Stimulated activated naive CD8-positive, alpha-beta T cell treated with anti-CD3 and anti-CD28 coated beads, Interleukin-15, Interleukin-2, amounts not matched to agents 100 U/mL and 50 U/mL, for 24 hours (primary cell): ENCODE measurements at places on chromosomes 16 and 17.
A peak's percentile ranks its signal among the peaks of the same experiment; 100 is the strongest.

GRCh38 chr16:19203374-19203966 lies 35.4 kb downstream of the SYT17 start:
- no peak for DNase-seq

GRCh38 chr17:69098625-69099024 lies 37.9 kb upstream of the ABCA9 start:
- DNase-seq: no peak

DNA sequence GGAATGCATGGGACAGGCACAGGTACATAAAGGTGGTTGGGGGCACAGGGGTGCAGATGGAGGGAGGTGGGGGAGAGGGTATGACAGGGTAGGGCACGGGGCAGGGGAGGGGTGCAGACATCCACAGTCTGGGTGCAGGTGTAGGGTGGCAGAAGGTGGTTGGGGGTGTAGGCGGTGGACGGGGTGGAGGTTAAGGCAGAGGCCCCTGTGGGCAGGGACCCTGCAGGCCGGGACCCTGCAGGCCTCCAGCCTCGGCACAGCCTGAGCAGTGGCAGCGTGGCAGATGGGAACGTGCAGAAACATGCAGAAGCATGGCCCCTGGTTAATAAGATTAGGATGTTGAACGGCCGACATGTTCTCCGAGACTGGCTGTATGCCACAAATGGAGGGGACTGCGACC lies 115.2 kb downstream of the RBFOX3 start:
- DNase-seq: no peak

DNA sequence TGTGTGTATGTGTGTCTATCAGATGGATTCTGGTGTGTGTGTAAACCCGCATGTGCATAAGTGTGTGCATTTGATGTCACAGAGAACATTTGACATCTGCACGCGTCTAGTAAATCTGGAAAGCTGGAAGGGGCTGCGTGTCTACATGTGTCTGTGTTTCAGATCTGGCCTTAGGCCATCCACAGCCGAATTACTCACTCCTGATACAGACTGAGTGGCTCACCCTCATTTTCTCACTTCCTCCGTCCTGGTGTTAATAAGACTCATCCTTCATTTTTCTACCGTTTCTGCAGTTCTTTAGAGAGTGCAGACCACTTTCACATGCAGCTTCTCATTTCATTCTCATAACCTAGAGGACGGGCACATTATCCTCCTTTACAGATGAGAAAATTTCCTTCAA lies 491.6 kb downstream of the CDH13 start:
- no peak for DNase-seq

DNA sequence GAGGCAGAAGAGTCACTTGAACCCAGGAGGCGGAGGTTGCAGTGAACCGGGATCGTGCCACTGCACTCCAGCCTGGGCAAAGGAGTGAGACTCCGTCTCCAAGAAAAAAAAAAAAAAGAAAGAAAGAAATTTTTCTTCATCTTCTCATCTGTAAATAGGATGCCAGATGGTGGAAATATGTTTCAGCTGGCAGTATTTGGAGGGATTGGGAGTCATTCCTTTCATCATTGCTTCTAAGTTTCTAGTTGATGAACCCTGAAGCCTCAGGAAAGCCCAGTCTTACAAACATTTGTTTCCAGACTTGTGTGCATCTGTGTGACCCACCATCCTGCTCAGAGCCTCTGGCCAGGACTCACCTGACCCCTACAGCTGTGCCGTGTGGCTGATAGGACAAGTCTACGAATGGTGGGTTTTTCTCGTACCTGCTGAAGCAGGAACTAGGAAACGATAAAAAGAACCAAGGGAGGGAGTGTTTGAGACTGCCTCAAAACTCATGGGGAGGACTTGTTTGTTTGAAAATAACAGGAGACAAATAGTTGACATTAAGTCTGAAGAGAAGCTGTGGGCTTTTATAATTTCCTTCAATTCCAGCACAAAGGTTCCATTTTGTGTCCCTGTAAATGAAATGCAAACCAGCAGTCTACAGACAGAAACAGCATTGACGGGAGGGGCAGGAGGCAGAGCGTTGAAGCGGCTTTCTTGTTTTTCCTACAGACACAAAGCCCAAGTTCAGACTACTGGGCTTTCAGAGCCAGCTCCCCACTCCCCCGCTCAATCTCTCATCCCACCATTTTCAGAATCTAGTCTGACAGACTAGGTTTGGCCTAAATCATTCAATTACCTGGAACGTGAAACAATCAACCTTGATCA lies 24.9 kb downstream of the CDRT4 start:
- no peak for DNase-seq

DNA sequence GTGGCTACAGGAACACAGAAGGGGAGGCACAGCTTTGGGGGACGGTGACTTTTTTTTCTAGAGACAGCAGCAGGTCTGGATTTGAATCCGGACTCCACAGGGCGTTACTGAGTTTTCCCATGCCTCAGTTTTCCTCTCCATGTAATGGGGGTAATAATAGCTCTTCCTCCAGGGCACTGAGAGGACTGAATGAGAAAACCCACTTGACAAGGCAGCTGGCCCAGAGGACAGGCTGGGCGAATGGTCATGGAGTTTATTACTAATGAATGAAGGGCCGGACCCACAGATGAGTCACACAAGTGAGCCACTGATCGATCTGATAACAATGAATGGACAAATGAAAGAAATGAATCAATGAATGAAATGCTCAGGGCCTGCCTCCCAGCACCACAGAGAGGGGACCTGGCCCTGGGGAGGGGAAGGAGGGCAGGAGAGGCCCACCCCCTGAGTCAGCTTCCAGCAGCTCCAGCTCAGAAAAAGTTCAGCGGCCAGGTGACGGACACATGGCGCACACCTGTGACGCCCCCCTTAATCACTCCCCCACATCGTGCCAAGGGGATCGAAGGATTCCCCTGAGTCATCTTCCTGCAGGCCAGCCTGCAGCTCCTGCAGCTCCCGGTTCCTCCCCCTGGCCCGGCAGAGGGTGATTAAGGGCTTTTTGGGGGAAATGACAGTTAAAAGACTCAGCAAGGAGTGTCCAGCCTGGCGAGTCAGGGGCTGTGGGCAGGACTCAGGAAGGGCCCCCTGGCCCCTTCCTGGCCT lies 54.3 kb downstream of the SOCS1 start:
- peak; percentile 17 for DNase-seq

DNA sequence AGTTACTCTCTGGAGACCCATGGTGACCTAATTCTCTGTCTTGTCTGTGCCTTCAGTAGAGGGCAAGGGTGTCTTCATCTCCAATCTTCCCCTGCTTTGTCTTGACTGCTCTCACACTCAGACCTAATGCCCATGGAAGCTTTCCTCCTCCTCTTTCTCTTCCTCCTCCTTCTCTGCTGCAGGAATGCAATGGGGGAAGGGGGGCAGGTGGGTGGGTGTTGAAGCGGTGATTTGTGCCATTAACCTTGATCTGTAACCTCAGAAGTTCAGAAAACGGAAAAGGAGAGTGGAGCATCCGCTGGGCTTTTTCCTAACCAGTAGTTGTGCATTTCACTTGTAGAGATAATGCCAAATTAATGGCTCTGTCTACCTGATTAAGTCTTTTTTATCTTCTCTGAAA lies 172.3 kb upstream of the CDH11 start:
- DNase-seq: no peak

DNA sequence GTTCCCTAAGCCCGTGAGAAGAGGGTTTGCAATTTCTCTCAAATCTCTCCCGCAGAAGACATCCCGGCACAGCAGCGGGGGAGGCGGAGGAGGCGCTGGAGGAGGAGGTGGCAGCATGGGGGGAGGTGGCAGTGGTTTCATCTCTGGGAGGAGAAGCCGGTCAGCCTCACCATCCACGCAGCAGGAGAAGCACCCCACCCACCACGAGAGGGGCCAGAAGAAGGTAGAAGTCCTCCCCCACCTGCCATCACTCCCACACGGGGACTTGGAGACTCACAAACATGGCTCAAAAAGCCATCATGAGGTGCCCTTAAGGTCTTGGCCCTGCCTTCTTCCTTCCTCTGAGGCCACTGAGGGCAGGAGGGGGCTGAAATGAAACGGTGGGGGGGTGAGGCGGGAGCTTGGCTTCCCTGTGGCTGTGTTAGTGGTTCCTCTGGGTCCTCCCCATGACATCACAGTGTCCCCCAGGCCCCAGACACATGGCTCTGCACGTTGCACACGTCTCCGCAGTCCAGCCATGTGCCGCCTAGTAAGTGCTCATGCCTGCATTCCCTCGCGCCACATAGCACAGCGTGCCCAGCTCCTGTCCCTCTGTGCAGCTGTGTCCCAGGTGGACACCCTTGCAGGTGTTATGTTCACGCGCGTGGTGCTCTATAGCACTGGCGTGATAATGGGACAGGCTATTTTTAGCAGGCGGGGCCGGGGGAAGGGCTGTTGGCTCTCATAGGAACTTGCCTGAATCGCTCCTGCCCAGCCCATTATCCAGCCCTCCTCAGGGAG lies 6.9 kb downstream of the MLLT6 start:
- no peak for DNase-seq

DNA sequence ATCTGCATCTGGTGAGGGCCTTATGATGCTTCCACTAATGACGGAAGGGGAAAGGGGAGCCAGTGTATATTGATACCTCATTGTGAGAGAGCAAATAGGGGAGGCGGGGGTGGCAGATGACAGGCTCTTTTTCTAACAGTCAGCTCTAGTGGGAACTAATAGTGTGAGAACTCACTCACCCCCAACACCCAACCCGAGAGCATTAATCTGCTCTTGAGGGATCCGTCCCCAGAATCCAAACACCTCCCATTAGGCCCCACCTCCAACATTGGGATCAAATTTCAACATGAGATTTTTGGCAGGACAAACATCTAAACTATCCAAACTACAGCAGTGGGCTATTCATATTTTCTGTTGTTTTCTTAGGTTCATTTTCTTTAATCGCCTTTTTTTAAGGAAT lies 54.4 kb downstream of the BPTF start:
- no peak for DNase-seq

GRCh38 chr16:13441675-13442074 lies 478.3 kb upstream of the ERCC4 start:
- DNase-seq: no peak

DNA sequence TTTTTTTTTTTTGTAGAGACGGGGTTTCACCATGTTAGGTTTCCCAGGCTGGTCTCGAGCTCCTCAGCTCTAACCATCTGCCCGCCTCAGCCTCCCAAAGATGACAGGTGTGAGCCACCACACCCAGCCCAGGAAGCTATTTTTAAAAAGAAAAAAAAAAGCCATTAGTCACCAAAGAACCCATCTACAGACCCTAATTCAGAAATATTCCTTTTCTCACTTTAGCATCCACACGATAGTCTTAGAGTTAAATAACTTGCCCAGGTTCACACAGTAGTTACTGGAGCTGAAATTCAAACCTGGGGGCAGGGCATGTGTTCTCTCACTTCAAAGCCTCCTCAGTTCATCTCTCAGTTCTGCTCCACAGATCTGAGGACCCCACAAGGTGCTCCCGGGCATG lies 70.3 kb upstream of the NOL11 start:
- DNase-seq: no peak

DNA sequence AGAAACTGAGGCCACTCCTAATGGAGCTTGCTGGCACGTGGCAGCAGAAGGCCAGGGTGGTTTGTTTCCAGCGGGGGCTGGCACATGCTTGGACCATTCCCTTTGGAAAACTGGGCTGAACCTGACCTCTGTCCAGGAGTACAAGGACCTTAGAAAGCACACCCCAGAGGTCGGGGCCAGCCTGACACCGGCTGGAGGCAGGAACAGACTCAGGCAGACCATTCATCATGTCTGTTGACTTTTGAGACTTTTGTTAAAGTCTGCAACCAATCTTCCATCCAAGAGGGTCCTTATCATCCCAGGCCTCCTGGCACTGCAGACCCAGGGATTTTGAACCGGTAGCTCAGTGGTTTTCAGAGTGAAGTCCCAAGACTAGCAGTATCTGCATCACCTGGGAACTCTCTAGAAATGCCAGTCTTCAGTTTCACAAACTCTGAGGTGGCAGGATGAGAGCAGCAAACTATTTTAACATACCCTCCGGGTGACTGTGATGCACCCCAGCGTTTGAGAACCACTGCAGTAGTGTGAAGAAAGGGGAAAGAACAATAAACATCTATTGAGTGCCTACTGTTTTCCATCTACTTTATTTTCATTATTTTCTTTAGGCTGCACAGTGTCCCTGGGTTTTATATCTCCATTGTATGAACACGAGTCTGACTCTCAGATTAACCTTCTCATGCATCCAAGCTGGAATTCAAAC lies 145.3 kb upstream of the PLCG2 start:
- DNase-seq: no peak

DNA sequence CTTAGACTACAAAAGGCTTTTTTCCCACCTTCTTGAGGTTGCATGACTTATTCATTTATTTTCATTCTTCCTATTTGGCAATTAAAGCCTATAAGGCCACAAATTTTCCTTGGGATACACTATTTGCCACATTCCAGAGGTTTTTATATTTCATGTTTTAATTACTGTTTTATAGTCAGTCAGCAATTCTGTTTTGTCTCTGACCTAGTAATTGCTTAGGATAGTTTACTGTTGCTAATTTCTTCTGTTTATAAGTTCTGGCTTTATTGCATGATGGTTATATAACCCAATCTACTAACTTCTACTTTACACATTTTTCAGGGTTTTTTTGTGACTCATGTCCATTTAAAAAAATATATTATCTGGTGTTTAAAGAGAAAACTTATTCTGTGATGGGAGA lies 2.5 kb downstream of the ZNF23 start:
- no peak for DNase-seq

- no peak for DNase-seq
Observed at GRCh38 chr17:31481783-31482081, 90.3 kb downstream of the RAB11FIP4 start.

GRCh38 chr16:82776470-82777146 lies 149.8 kb downstream of the CDH13 start:
- DNase-seq: no peak

DNA sequence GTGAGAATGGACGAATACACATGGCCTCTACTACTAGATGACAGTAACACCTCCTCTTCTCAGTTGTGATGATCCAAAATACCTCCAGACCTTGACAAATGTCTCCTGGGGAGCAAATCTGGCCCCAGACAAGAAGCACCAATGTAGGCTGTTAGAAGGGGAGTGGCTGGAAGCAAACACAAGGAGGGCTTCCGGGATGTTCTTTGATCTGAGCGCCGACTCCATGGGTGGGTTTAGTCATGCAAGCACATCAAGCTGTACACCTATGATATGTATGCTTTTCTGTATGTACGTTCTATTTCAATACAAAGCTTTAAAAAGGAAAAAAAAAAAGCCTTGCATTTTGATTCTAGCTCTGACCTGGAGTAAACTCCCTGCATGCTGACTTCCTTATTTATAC lies 61.4 kb downstream of the ARHGAP17 start:
- DNase-seq: no peak

DNA sequence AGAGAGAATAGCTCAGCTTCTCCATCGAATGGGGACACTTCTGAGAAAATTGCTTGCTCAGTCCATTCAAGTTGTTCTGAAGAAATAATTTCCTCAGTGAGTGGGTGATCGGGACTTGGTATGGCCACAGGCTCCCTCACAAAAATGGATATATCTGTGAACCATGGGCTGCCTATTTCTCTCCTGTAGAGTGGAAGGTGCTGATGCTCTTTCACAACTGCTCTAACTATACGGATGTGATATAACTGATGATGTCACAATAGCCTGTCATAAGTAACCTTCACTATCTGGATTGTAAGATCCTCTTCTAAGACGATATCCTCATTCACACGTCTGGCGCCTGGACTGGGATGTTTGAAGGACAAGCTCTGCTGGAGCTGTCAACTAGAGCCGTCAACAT lies 4.7 kb upstream of the CCL18 start:
- no peak for DNase-seq

GRCh38 chr16:64150193-64150592 lies 971.7 kb downstream of the CDH11 start:
- DNase-seq: no peak

- no peak for DNase-seq
Observed at GRCh38 chr16:13391337-13391736, 489.9 kb downstream of the SHISA9 start.

- DNase-seq: no peak
Observed at GRCh38 chr16:86906623-86907022, 328.3 kb downstream of the FOXL1 start.
